Glutamatergic neuron (in vitro differentiated cells): ENCODE measurements at places on chromosomes 3 and 15. TPM values are rescaled to one million over a fixed set of nuclear protein-coding genes. Genes with fewer than 3 reads are reported as not detected.

GRCh38 chr15:60752973-60753720, 274.2 kb upstream of the ICE2 start:
- DNase-seq: no peak

GPR176 gene
- 15.9 TPM for total RNA-seq

- DNase-seq: no peak
Observed at GRCh38 chr3:122979211-122979610, 48.4 kb downstream of the SEMA5B start.

DNAJA4 gene
- 2.4 TPM for total RNA-seq

DNA sequence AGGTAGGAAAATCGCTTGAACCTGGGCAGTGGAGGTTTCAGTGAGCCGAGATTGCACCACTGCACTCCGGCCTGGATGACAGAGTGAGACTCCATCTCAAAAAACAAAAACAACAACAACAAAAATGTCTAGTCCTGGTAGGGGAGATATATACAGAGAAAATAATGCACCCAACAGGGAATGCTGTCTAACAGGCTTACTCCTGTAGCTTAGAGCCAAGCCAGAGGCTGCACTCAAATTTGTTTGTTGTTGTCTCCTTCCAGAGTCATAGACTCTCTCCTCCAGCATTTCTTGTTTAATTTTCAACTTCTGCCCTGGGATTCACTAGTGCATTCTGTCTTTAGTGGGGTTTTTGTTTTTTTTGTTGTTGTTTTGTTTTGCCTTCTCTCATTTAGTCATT, 4.6 kb upstream of the TRA2B start:
- DNase-seq: no peak

DNA sequence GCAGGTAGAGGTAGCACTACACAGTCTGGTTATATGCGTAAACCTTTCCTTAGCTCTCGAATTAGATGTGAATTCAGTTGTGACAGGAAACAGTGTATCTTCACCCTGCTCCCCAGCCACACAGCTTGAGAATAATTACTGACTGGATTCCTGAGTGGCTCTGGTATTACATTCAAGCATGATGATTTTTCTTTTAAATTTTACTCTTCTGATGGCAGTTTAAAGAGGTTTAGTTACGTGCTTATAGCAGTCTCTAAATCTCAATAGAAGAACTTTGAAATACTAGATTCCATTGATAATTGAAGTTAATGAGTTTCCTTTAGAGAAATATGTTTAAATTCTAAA, 98.8 kb downstream of the FNDC3B start:
- no peak for DNase-seq

GRCh38 chr3:64098670-64099069, 75.4 kb upstream of the PSMD6 start:
- DNase-seq: no peak

DNA sequence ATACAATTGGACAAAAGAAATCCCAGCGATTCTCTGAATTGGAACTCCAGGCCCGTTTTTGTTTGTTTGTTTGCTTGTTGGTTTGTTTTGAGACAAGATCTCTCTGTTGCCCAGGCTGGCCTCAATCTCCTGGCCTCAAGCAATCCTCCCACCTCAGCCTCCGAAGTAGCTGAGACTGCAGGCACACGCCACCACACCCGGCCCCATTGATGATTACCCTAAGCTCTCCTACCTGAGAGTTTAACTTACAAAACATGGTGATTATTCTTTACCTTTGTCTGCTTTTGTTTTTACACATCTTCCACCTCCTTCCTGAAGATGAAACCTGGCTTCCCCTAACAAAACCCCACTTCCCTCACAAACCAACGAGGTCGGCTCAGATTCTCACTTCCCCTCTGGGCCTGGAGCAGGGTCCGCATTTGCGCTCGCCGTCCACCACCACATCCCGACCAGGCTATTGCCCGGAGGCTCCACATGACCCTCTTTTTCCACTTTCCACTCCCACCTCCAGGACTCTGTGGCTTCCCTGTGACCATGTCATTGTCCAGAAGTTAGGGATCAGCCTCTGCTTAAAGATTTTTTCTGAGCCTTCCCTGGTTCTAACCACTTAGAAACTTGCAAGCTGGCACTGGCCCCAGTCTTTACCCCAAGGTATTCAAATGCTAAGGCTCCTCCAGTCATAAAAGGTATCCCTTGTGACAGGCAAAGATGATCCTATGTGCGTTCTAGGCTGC, 14.8 kb downstream of the KLHL6 start:
- DNase-seq: no peak

- DNase-seq: no peak
Observed at GRCh38 chr3:100465892-100466777, 26.3 kb upstream of the TMEM45A start.

SCG3 gene
- 219 TPM for total RNA-seq

IL17RD gene
- 31.1 TPM for total RNA-seq

- no peak for DNase-seq
Observed at GRCh38 chr3:29011441-29011840, 269.4 kb upstream of the RBMS3 start.

NPAP1 gene
- 0.07 TPM for total RNA-seq

IGF2BP2 gene
- 118 TPM for total RNA-seq

GRCh38 chr3:171685116-171685895, 125.0 kb downstream of the PLD1 start:
- no peak for DNase-seq

GRCh38 chr3:99960123-99960878, 142.6 kb downstream of the CMSS1 start:
- DNase-seq: no peak

DNA sequence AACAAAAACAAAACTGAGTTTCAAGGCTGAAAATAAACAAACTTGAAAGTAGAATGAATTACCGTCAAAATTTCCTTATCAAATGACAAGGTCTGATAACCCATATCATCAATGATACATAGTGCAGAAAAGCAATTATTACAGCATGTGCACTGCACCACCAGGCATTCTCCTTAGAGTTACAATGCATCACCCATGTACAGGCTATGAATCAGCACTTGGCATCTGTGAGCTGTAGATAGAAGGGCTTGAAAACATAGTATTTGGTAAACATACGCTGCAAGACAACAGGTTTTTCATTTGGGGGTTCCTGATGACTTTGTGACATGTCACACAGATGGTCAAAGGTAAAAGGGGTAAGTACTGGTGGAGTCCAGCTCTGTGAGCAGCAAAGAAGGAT, 265.1 kb downstream of the CTNNB1 start:
- no peak for DNase-seq

DNA sequence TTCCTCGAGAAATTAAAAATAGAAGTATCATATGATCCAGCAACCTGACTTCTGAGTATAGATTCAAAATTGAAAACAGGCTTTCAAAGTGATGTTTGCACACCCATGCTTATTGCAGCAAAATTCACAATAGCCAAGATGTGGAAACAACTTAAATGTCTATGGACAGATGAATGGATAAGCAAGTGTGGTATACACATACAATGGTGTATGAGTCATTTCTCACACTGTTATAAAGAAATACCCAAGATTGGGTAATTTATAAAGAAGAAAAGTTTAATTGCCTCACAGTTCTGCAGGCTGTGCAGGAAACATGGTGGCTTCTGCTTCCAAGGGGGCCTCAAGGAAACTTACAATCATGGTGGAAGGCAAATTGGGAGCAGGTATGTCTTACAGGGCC, 100.8 kb downstream of the KLF13 start:
- no peak for DNase-seq

GRCh38 chr3:129014148-129014547, 13.0 kb downstream of the EFCC1 start:
- DNase-seq: no peak

AMOTL2 gene
- total RNA-seq: 38.1 TPM

GRCh38 chr3:39361252-39361927, 21.8 kb upstream of the SLC25A38 start:
- no peak for DNase-seq

- no peak for DNase-seq
Observed at GRCh38 chr15:43868406-43868805, 41.6 kb downstream of the WDR76 start.

GRCh38 chr3:7190095-7190494, 329.2 kb downstream of the GRM7 start:
- DNase-seq: no peak

- DNase-seq: no peak
Observed at GRCh38 chr3:188046561-188047211, 107.3 kb upstream of the LPP start.

- no peak for DNase-seq
Observed at GRCh38 chr3:194120789-194121770, 14.9 kb upstream of the HES1 start.

DNA sequence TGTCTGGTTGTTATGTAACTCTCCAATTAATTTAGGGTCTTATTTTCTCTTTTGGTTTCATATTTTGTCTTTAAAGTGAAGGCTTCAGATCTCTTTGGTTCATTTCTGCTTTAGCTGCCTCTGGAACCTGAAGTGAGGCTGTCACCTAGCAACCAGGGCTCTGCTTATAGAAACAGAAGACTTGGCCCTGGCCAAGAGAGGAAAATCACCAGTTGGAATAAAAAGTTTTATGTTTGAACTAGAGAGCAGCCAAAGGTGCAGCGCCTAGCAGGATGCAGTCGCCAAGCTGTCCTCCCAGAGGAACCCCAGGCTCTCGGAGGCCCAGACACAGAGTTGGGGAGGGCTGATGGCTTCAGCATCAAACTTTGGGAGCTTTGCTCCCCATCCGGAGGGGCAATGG, 41.1 kb downstream of the LYZL4 start:
- DNase-seq: no peak

- DNase-seq: no peak
Observed at GRCh38 chr15:73889053-73889761, 15.8 kb downstream of the TBC1D21 start.

DNA sequence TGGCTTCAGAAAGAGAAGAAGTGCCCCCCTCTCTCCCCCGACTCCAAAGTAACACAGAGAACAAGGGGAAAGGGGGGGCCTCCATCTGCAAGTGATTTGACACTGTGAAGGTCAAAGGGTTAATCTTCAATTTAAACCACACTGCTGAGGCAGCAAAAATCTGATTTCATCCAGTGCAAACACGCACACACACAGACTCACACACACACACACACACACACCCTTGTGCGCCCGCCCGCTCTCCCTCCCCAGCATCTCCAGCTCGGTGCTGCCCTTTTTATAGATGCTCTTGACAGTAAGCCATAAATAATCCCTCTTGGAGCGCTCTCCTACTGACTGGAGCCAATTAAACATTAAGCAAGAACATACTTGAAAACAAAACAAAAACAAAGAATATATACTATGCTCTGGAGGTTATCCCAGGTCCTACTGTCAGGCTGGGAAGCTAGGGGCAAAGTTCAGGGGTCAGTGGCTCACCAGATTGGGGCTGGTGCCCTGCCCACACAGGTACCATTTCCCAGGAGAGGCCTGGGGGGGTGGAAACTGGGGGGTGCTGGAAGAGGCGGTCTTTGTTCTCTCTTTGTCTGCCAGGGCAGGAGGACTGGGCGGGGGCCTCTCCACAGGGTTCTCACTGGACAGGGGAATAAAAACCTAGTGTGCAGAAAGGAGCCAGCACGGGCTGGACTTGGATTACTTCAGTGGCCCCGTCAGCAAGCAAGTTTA, 16.3 kb downstream of the BMF start:
- DNase-seq: no peak

DNA sequence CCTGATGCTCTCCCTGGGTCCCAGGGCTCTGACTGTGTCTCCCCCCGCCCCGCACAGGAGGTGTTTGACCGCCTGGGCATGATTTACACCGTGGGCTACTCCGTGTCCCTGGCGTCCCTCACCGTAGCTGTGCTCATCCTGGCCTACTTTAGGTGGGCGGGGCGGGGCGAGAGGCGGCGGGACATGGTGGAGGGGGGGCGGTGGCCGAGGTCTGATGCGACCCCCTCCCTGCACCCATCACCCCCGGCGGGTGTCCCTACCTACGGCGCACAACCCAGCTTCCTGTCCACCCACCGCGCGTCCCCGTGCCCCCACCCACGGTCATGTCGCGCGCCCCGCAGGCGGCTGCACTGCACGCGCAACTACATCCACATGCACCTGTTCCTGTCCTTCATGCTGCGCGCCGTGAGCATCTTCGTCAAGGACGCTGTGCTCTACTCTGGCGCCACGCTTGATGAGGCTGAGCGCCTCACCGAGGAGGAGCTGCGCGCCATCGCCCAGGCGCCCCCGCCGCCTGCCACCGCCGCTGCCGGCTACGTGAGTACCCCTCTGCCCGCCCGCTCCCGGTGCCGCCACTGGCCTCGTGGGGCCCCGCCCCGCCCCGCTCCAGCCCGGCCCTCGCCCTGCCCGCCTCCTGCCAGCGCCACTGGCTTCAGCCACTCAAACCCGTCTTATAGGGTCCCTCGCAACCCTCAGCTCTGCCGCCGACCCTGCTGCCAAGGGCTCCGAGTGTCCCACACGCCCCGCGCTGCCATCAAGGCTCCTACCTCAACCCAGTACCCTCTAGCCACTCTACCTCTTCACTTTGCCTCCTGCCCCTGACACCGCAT, 21.0 kb downstream of the PTH1R start:
- peak; percentile 35 for DNase-seq

GRCh38 chr15:56469483-56469882, 4.5 kb upstream of the MNS1 start:
- no peak for DNase-seq

GRCh38 chr15:42999201-42999779, 78.7 kb upstream of the TTBK2 start:
- no peak for DNase-seq

- DNase-seq: no peak
Observed at GRCh38 chr3:43015991-43016865, 37.1 kb downstream of the GASK1A start.

FRMD5 gene
- total RNA-seq: 43.8 TPM

DNA sequence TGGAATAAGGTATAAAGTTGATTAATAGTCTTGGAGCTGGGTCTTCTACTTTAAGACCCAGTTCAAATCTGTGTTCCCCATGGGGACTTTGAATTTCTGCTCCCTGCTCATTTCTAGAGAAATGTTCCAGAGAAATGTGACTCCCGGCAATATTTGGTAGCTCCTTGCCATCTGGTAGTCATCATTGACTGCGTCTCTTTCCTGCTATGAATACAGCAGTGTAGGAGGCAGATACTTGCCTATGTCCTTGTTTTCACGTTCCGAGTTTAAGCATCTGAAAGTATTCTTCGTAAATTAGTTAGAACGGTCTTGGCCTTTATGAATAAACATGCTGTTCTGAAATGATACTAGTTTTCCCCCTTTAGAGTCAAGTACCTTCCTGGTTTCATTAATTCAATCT, 352.9 kb downstream of the PTPRG start:
- no peak for DNase-seq

VILL gene
- total RNA-seq: 3.2 TPM

TSPAN3 gene
- total RNA-seq: 190 TPM

- no peak for DNase-seq
Observed at GRCh38 chr3:8539419-8539818, 37.8 kb downstream of the LMCD1 start.

- no peak for DNase-seq
Observed at GRCh38 chr15:89098281-89098680, 10.0 kb downstream of the ABHD2 start.

- peak; percentile 54 for DNase-seq
Observed at GRCh38 chr3:150035301-150035779, 64.6 kb upstream of the PFN2 start.

DNA sequence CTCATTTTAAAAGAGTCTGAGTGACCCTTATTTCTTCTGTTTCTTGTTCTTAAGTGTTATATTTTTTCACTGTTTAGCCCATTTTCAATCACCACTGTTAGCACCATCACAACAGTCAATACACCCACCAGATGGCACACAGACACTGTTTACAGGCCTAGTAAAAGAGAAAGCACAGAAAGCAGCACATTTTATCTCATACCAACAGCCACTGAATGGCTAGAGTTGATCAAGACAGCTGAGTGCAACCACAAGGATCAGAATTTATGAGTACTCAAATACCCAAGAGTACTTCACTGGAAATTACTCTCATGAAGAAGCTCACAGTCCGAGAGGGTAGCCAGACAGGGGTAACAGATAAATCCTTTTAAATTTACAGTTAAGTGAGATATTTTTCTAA, 127.0 kb downstream of the TFDP2 start:
- no peak for DNase-seq

GRCh38 chr15:76298986-76299385, 12.3 kb downstream of the ETFA start:
- no peak for DNase-seq
